ENCODE measurements at places on chromosomes 12 and 14. TPM values are rescaled to one million over a fixed set of nuclear protein-coding genes. Genes with fewer than 3 reads are reported as not detected.

DNA sequence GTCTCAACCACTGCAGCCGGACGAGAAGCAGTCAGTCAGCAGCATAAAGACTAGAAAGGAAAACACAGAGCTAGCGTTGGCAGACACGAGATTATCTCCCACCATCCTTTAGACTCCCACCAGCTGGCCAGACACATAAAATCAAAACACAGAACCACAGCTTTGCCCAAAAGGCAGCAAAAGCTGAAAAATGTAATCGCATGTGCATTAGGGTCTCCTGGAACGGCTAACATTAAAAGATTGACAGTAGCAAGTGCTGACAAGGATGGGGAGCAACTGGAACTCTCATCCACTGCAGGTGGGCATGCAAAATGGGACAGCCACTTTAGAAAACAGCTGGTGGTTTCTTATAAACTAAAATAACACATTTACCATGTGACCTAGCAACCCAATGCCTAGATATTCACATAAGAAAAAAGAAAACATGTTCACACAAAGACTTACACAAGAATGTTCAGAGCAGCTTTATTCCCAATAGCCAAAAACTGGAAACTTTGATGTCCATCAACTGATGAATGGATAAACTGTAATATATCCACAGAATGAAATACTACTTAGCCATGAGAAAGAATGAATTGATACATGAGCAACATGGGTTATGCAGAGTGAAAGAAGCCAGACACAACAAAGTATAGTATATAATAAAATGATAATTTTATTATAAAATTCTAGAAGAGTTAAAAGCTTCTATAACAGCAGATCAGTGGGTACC is 37.7 kb downstream of the NCOR2 start:
- no peak for DNase-seq

Gene STON2
- not detected for total RNA-seq

GRCh38 chr12:113823816-113824215 is 142.3 kb downstream of the RBM19 start:
- DNase-seq = no peak

Gene NAP1L1
- total RNA-seq = 576 TPM

Gene BATF
- 34.1 TPM for total RNA-seq

DNA sequence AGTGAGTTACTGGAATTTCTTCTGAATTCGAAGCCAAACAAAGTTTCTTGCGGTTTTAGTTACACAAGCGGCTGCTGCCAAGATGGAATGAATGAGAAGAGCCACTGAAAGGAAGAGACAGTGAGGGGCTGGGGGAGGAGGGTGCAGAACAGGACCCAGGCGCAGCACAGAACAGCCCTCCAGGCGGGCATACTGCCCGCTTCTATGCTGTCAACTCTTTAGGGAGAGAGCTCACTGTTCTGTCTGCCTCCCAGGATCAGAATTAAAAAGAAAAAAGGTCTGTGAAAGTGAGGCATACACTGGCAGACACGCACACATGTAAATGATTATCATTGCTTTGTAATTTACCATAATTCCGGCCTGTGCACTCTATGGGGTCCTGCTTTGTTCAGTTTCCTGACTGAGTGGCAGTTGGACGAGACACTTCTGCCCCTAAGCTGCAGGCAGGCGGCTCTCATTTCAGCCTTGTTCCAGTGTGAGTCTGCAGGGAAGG is 231.6 kb downstream of the CACNA1C start:
- no peak for DNase-seq

DNA sequence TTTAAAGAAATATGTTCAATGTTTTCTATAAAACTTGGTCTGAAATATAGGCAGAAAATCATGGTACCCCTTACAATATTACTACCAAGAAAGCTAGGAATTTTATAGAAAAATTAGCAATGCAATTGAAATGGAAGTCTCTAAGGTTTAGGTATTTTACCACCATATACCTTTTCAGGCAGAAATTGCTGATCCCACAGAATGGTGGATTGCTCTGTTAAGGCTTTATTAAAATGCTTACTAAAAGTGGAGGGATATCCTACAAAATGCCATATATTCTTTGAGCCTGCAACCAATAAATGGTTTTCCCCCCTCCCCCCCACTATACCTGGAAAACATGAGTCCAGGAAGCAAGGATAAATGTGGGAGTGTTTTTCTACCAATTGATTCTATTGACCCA is 718.1 kb upstream of the NOVA1 start:
- no peak for DNase-seq

DNA sequence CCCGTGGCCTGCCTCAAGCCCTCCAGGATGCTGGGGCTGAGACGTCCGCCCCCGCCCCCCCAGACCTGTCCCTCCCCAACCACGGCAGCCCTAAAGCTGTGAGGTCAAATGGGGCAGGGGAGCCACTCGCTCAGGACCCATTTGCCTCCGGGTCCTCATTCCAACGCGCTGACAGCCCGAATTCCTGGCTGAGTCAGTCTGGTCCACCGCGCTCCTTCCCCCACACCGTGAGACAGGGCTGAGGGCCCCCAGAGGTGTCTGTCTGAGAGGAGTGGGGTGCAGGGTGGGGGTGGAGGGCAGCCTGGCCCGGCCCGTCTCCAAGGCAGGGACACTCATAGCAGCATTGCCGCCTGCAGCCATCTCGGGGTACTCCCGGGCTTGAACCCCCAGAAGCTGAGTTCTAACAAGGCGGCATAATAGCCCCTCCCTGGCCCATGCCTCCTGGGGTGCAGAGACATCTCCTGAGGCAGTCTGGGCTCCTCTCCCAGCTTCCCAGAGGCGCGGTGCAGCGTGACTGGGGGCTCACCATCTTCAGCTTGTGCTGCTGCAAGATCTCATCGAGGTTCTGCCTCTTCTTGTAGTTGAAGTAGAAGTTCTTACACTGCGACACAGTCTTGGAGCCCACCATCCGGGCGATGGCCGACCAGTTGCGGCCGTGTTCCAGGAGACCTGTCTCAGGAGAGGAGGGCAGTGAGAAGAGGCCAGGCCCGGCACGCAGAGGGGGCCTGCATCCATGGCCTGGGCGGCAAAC is 90.5 kb downstream of the RFLNA start:
- no peak for DNase-seq

Gene PLD4
- 0.06 TPM for total RNA-seq

DNA sequence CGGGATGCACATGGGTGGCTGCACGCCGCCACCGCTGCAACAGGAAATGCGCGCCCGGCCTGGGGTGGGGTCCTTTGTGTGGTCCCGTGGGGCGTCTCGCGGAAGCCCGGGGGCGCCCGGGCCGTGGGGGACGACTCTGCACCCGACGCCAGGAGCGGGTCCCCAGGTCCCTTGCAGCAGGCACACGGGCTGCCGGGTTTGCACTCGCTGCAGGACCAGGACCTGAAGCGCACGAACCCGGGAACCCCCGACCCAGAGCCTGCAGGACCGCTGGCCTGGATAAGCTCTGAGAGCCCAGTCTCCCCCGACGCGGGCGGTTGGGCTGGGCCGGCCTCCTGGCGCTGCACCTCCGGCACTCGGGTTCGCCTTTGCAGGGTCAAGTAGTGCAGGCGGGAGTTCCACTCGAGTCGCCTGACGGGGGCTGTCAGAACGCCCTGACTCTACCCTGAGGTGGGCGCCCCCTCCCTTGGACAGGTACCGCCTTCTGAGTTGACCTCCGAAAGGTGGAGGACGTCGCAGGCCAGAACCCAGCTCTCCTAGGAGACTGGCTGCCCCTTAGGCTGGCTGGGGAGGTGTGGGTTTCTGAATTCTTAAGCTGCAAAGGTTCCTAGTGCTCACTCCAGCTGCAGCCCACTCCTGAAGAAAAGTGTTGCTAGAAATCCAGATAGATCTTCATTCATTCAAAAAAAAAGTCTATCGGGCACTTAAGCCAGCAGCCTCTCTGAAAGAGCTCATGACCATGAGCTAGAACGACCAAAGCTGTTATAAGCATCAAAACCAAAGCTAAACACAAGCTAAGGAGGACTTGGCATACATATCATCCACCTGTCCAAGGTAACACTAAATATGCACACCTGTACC is 68.0 kb downstream of the RNF34 start:
- DNase-seq = no peak

DNA sequence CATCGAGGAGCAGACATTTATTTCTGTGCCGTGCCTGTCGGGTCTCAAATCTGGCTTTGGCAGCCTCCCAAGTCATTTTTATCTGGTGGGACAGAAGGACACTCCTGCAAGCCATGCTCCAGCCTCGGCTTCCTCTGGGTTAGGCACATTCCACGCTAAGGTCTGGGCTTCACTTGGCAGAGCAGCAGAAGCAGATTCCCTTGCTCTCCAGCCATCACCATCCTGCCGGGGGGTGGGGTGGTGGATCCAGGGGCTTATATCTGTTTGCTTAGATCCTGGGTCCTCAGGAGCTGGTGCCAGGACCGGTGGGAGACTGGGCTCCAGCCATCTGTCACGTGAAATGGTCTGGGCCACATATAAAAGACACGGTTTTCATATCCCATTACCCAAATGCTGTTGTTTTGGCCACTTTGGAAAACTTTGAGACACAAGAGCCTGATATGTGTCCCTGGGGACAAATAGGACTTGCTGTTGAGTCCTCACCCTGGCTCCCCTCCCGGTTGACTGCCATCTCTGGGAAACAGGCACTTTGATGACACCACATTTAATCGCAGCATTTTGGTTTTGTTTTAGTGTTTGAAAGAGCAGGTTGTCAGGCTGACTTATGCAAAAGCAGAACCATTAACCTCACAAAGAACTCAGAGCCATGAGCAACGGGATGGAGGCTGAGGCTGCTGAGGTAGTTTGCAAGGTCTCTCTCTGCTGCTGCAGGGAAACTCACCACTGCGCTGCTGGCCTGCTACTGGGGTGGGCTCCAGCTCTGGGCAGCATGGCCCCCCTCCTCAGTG is 69.6 kb upstream of the PRMT8 start:
- DNase-seq = no peak
